ENCODE measurements at places on chromosomes 13 and 19.
A peak's percentile ranks its signal among the peaks of the same experiment; 100 is the strongest.

- DNase-seq = no peak
Observed at GRCh38 chr13:46905249-46905648, 8.4 kb upstream of the HTR2A start.

DNA sequence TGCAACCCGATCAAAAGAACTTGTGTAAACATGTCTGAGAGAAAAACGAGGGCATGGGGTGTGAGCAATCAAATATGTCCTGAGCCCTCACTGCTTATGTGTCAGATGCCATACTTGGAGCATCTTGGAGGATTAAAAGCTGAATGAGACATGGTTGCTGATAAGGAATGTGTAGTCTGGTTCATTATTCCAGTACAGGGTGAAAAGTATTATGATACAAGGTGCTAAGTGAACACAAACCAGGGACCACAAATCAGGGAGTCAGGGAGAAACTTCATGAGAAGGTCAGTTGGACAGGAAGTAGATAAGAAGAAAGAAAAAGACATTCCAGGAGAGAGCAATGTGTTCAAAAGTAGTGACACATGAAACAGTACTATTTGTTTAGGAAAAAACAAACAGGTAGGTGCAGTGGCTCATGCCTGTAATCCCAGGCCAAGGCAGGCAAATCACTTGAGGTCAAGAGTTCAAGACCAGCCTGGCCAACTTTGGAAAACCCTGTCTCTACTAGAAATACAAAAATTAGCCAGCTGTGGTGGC is 2.0 kb upstream of the RCBTB1 start:
- DNase-seq = no peak

- DNase-seq = no peak
Observed at GRCh38 chr19:6273701-6274601, 5.8 kb downstream of the MLLT1 start.

DNA sequence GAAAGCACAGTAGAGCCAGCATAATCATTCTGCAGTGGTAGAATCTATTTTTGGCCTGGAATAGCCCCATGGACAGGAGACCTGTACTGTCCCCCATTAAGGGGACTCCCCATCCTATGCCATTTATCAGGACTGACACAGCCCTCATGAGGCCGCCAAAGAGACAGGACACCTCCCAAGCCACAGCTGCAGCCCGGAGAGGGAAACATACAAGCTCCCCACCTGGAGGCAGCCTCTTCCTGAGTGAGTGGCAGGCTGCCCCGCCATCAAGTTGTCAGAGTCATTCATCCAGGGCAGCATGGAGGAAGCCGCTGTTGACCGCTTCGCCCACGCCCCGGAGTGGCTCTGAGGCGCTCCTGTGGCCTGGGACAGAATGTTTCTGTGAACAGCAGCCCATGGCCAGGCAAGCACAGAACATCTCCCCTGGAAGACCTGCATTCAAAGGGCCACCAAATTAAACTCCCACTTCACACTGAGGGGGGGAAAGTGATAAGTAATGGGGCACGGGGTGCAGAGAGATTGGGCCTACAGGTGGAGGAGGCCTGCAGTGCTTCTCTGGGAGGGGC is 111.3 kb downstream of the ZDHHC20 start:
- DNase-seq = no peak

DNA sequence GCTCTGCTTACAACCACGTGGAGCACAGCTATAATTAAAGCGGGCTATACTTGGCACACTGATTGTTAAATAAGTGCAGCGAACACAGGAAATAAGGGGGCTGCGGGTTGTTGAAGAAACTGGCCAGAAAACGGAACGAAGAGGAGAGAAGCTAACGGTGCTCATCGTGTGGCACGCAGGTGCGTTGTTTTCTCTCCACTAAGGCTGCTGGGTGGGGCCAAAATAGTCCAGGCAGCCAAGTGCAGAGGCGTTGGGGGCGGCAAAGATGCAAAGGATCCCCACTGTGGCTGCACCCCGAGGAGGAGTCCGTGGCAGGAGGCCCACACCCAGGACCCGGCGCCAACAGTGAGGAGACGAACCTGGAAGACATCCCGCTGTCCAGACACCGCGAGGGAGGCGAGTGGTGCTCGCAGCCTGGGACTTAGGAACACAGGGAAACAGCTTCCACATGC is 8.1 kb upstream of the ARL11 start:
- no peak for DNase-seq

DNA sequence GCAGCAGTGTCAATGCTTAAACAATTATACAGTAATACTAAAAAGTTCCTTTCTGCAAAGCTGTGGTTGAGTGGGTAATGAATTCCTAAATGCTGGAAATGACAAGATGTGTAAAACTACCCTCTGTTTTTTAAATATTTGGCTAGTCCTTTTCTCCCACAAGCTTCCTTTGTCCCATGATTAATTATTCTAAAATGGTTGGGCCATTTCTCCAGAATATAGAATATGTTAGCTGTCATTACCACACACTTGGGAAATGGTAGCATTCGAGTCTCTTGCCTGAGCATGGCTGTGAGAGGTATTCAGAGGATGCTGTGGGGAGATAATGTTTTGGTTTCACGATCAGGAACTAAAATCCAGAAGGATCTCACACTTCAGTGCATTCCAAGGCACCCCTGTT is 1185.8 kb downstream of the UQCRFS1 start:
- no peak for DNase-seq

- DNase-seq = peak; percentile 77
Observed at GRCh38 chr19:48390188-48391099, 907 bp downstream of the KDELR1 start.

DNA sequence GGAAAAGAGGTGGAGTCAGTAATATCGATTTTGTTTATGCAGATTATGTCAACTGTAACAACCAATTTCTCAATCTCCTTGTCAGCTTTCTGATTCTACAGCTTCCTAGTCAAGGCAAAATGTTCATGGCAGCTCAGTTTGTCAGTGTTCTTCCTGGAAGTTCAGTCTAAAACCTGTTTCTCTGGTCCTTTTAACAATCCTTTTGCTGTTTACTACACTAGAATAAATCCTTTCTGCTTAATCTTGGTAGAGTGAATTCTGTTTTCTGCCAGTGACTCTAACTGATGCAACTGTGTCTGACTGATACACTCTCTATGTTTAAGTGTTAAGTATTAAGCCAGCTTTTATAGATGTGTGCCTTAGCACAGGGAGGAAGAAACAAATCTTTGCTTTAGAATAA is 516.9 kb upstream of the KLF12 start:
- no peak for DNase-seq

- DNase-seq = no peak
Observed at GRCh38 chr19:9040131-9040530, 29.9 kb upstream of the MUC16 start.

DNA sequence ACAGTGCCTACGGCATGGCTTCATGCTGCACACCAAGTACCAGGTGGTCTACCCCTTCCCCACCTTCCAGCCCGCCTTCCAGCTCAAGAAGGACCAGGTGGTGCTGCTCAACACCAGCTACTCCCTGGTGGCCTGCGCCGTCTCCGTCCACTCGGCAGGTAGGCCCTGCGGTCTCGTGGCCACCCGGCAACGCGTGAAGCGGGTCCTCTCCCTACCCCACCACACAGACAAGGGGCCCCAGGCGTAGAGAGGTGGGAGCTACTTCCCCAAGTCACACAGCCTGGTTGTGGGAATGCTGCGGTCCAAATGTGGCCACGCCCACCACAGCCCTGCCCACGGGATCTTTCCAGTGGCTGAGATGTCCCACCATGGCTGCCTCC is 4.0 kb downstream of the DCAF15 start:
- no peak for DNase-seq

GRCh38 chr13:35961002-35961401 is 170.2 kb downstream of the DCLK1 start:
- no peak for DNase-seq

- DNase-seq = no peak
Observed at GRCh38 chr13:67063036-67063435, 167.1 kb downstream of the PCDH9 start.

DNA sequence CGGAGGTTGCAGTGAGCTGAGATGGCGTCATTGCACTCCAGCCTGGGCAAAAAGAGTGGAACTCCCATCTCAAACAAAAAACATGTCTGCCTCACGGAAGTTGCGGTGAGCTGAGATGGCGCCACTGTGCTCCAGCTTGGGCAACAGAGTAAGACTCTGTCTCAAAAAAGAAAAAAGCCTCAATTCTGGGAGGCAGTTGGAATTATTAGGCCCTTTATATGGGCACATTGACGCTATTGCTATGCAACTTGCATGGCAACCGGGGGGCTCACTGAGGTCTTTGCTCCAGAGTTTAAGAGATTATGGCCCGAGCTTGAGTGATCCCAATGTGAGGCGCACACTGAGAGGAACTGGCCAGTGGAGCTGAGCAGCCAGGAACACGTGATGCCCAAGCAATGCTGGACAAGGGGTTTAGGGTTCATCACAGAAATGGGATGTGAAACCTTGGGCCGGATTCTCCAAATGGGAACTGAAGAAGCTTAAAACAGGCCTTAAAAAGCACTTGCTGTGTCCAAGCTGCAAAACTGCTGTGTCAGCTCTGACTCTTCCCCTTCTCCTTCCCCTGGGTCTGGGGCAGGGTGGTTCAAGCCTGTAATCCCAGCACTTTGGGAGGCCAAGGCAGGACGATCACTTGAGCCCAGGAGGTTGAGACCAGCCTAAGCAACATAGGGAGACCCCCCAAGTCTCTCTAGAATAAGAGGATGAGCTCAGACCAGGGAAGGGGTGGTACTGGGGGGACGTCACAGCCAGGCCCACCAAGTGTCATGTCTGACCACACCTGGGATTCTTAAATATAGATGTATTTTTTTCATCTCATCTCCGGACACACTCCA is 2.5 kb downstream of the FTL start:
- no peak for DNase-seq

- no peak for DNase-seq
Observed at GRCh38 chr19:13441810-13442512, 64.3 kb downstream of the CACNA1A start.

DNA sequence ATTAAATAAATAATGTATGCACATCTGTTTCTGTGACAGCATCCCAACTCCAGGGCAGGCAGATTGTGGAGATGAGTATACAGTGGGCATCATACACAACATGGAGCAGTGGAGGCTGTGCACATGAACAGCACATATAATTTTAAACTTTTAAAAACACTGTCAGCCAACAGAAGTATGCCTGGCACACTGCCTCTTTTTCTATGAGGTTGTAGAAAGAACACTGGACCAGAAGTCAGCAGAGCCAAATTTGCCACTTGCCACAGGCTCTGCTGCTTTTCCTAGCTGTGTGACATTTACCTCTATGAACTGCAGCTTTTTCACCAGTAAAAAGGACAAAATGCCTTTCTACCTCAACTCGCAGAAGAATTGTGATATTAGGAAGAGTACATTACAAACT is 118.7 kb downstream of the FRY start:
- DNase-seq = no peak

DNA sequence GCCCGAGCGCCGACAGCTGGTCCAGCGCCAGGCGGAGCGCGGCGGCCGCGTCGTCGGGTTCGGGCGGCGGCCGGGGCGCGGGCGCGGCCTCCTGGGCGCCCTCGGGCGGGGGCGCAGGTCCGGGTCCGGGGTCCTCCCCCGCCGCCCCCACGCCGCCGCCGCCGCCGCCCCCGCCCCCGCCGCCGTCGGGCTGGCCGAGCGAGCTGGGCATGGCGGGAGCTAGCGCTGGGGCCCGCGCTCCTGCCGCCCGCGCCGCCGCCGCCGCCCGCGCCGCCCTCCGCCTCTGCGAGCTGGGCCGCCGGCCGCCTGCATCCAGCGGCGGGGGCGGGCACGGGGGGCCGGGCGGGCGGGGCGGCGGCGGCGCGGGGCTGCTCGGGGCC is 287 bp downstream of the MEX3D start:
- no peak for DNase-seq

All from natural killer cell treated with Interleukin-12 subunit alpha and Interleukin-12 subunit beta and Interleukin-15 and Interleukin-18, amount 100 ng/mL, for 72 hours (primary cell).